ENCODE measurements at places on chromosomes 7 and 10.

- no peak for DNase-seq
Measured at GRCh38 chr10:78721231-78721630, 347.5 kb upstream of the ZMIZ1 start.

DNA sequence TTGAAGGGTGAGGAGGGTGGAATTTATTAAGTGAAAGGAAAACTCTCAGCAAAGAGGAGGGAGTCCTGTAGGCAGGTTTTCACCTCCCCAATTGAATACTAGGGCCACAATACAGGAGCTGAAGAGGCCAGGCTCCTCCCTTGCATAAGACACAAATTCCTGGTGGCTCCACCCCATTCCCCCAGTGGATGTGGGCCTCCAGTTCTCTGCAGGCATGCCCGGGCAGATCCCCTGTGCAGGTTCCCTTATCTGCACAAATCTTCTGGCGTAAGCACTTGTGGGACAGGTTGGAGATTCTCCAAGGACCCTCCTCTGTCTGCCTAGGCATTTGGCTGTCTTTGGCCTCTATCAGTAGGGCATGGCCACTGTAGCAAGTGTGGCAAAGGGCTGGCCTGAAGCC lies 847.1 kb upstream of the MBL2 start:
- no peak for DNase-seq

DNA sequence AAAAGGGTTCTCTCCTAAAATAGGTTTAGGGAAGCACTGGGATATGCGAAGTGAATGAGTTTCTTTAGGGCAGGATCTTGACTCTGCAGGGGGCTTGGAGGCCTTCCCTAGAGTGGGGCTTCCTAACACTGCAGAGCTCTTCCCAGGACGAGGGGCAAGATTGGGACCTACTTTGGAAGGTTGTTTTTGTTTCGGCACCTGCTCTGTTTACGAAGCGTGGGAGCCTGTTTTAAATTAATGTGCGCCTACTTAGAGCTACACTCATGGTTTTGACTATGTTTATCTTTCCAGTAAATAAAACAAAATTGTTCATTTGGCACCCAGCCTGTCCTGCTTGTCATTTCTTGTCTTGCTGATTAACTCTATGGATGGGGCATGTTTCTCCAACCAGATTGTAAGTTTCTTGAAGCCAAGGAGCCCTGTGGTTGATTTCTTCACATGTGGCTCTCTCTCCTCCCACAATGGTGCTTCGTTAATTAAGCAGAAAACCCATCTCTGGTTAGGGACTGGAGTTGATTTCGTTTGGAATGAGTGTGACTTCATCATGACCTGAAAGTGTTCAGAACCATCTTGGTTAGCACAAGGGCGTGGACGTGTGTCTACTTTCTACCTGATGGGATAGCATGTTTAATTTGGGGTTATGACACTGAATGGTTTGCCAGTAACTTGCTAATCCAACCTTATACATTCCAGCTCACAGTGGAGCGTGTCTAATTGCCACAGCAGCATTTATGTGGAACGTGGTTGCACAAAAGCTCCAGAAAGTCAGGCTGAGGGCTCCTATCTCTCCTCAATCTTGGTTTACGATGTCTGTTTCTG lies 98.1 kb downstream of the TCF7L2 start:
- no peak for DNase-seq

GRCh38 chr10:46247808-46248569 lies 38.8 kb upstream of the ANTXRL start:
- DNase-seq = no peak

Measured in stimulated activated CD8-positive, alpha-beta memory T cell treated with anti-CD3 and anti-CD28 coated beads, Interleukin-7, amount 100 ng/mL, for 24 hours (primary cell).